ENCODE measurements at places on chromosomes 6 and 20. TPM values are rescaled to one million over a fixed set of nuclear protein-coding genes. Genes with fewer than 3 reads are reported as not detected.

DNA sequence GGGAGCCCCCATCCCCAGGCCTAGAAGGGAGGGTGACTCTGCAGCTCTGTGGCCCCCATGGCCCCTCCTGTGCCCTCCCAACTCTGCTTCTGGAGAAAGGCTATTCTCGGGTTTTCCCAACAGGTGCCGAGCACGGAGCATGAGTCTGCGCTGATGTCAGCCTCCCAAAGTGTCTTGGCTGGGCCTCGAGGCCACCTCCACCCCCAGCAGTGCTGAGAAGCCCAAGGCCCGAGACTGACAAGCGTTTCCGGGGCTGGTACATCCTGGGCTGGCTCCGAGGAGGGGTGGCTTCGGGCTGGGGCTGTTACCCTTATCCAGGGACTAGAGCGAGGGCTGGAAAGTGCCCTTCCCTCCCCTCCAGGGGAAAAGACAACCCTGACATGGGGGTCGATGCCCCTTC is 60.2 kb upstream of the GATA5 start:
- DNase-seq, result no peak

- no peak for DNase-seq
These were observed 13.3 kb downstream of the GRM4 start for GRCh38 chr6:34132486-34133185.

GRCh38 chr6:112130878-112131277 is 43.5 kb downstream of the FAM229B start:
- no peak for DNase-seq

GRCh38 chr6:25972128-25972527 is 9.5 kb downstream of the TRIM38 start:
- no peak for DNase-seq

GRCh38 chr6:143579703-143580102 is 68.2 kb upstream of the FUCA2 start:
- no peak for DNase-seq

- no peak for DNase-seq
These were observed 183.1 kb downstream of the DTNBP1 start for GRCh38 chr6:15479761-15480160.

MUC22 gene
- total RNA-seq, result not detected

MYCT1 gene
- 6.3 TPM for total RNA-seq

WFDC12 gene
- total RNA-seq, result not detected

DNA sequence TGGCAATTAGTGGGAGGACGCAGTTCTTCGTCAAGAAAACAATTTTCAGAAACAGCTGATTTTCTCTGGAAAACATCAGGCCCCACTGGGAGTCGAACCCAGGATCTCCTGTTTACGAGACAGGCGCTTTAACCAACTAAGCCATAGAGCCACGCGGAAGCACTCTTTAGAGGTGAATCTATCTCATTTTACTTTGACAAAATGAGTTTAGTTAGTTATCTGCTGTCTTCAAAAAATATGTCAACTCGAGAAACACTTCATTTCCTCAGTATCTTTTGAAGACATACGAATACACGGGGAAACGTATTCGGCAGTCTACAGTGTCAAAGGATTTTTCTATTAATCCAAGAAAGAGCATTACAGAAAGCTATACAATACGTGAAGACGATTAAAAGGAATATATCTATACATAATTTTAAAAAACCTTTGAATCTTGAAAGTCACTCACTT is 26.7 kb downstream of the GPX6 start:
- DNase-seq, result peak; percentile 64

DNA sequence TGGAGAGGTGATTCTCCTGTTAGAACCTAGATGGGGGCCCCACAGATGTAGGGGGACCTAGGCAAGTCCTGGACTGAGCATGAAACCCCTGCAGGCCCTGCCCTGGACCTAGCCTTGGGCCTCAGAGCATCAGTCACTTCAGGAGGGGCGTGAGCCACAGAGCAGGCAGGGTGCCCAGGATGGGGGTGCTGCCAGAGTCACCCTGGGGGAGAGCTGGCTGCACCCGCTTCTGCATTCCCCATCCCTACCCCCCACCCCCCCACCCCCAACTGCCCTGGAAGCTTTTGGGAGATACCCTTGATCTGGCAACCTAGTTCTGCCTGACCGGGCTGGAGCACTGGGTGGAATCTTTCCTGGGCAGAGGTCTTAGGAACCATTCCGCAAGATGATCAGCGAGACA is 125.6 kb downstream of the GRM4 start:
- DNase-seq, result no peak

GRCh38 chr6:15244620-15245360 is 1.1 kb upstream of the JARID2 start:
- DNase-seq, result peak; percentile 84

MICAL1 gene
- 12.2 TPM for total RNA-seq

DNA sequence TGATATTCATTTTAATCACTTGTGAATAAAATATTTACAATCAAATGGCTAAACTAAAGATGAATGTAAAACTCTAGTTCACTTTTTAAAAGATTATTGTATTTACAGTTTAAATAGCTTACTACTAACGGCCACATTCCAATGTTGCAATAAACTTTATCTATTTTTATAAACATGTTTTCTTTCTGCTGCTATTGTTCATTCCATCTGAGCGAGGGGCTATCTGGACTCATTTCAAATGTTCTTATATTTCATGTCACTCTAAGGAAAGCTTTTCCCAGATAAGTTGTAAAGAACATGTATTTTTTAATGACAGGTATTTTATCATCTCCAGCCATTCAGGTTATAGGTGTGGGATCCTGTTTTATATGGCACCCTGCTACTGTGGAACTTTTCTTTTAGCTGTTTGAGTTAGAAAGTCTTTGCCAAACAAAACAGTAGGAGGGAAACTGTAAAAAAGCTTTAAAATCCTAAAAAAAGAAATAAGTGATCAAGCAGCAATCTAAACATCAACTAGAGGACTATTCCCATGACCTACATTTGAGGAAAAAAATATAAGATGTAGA is 42.5 kb downstream of the HMGCLL1 start:
- no peak for DNase-seq

DNA sequence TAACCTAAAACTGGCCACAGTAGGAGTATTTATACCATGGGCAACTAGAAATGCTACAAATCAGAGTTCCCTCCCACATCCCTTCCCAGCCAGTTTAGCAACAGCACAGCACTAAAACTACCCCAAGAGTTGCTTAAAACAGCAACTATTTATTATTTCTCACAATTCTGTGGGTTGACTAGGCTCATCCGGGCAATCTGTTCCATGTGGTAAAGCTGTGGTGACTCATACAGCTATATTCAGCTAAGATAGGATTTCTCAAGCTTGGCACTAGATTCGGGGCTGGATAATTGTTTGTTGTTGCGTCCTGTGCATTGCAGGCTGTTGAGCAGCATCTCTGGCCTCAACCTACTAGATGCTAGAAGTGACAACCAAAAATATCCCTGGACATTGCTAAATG is 8.6 kb upstream of the HECA start:
- DNase-seq, result no peak

DNA sequence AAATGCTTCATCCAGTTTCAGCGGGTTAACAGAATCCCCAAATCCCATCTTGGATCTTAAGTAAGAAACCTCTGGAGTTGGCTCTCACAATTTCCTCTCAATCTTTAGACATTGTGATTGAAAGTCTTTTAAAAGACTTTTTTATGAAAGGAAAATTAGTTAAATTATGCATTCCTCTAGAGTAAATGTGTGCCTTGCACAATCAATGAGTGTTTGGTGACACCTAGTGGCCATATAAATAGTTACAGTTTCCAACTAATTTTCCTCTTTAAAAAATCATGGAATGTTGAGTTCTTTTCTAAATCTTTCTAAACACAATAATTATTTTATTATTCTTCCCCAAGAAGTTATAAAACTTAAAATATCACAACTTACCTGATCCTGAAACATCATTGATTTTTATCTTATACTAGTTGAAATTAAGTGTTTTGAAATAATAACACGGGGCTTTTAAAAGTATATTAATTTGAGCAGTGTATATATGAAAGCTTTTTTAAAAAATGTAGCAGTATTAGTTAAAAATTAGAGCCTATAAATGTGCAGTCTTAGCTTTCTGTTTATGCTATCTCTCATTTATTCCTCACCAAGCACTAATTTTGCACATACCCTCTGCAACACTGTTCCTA is 66.4 kb downstream of the PKHD1 start:
- no peak for DNase-seq

HSPA1A gene
- total RNA-seq, result 140 TPM

GRCh38 chr6:117837261-117837660 is 69.8 kb upstream of the SLC35F1 start:
- no peak for DNase-seq

GRCh38 chr6:148881593-148882311 is 134.9 kb downstream of the UST start:
- no peak for DNase-seq

- no peak for DNase-seq
These were observed 175.4 kb downstream of the SIM1 start for GRCh38 chr6:100289285-100289684.

GRCh38 chr6:45420909-45421708 is 43.4 kb upstream of the SUPT3H start:
- DNase-seq, result no peak

- no peak for DNase-seq
These were observed 424.4 kb upstream of the MARCKS start for GRCh38 chr6:113432521-113433334.

DNA sequence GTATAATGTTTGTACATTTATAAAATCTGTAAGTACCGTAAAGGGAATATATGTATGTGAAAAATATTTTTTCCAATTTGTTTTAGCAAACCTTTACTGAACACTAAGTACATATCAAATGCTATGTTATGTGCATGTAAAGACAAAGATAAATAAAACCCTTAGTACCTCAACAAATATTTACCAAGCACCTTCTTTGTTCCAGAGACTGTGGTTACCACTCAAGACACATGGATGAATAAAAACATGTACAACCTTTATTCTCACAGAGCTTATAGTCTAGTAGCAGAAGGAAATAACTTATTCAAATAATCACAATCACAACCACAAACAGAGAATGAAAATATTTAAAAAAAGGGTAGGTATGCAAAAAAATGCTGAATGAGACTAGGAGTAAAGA is 17.5 kb downstream of the TMX4 start:
- DNase-seq, result no peak

DNA sequence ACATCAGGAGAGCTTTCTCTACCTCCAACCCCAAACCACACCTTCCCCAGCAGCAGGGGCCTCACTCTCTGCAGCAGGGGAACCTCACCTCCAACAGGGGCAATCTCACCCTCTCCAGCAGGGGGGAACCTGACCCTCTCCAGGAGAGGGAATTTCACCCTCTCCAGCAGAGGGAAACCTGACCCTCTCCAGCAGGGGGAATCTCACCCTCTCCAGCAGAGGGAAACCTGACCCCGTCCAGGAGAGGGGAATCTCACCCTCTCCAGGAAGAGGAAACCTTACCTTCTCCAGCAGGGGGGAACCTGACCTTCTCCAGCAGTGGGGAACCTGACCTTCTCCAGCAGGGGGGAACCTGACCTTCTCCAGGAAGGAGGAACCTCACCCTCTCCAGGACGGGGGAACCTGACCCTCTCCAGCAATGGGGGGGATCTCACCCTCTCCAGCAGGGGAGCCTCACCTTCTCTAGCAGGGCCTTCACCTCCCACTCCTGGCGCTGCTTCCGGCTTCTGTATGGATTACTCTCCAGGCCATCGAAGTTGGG is 3.1 kb downstream of the B3GALT4 start:
- DNase-seq, result no peak

- DNase-seq, result no peak
These were observed 152.9 kb upstream of the RUNX2 start for GRCh38 chr6:45175272-45175671.

OSER1 gene
- 39.5 TPM for total RNA-seq

DNA sequence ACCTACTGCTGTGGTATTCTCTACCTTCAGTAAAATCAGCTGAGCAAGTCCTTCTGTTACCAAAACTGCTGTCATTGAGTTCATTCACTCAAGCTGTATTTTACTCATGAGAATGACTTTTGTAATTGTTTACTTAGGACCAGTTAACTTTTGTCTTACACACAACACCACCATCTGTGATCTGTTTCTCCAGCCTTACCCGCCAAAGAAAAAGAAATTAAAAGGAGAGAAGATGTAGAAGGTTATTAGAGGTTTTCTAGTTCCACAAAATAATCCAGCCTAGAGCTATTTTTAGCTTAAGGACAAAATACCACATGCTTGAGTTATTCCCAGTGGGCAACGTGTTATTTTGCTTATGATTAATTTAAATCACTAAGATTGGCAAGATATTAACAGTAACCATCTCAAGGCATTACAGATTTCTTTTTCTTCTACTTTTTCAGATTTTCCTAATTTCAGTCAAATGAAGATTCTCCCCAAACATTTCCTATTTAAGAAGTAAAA is 38.2 kb downstream of the FAM8A1 start:
- no peak for DNase-seq

CDH4 gene
- total RNA-seq, result 0.45 TPM
